ENCODE measurements at places on chromosomes 16 and 17. TPM values are rescaled to one million over a fixed set of nuclear protein-coding genes. Genes with fewer than 3 reads are reported as not detected.

DNA sequence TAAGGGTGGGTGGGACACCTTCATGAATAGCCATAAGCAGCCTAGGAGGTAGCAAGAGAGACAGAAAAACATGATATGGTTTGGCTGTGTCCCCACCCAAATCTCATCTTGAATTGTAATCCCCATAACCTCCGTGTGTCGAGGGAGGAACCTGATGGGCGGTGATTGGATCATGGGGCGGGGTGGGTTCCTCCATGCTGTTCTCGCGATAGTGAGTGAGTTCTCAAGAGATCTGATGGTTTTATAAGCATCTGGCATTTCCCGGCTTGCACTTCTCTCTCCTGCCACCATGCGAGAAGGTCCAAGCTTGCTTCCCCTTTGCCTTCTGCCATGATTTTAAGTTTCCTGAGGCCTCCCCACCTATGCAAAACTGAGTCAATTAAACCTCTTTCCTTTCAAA, 259.1 kb upstream of the ERCC4 start:
- no peaks in the 10 kb centered on the region for H3K27me3 ChIP-seq
- no peak overlapping the region for H3K4me3 ChIP-seq
- H3K27ac ChIP-seq = no peak overlapping the region
- no peak for DNase-seq
- H3K36me3 ChIP-seq = peaks cover 7% of the 10 kb centered on the region

GRCh38 chr16:7646821-7647500, 314.3 kb downstream of the RBFOX1 start:
- H3K27ac ChIP-seq = no peak overlapping the region
- no peak for DNase-seq
- H3K4me3 ChIP-seq = no peak overlapping the region
- no peaks in the 10 kb centered on the region for H3K4me1 ChIP-seq

DNA sequence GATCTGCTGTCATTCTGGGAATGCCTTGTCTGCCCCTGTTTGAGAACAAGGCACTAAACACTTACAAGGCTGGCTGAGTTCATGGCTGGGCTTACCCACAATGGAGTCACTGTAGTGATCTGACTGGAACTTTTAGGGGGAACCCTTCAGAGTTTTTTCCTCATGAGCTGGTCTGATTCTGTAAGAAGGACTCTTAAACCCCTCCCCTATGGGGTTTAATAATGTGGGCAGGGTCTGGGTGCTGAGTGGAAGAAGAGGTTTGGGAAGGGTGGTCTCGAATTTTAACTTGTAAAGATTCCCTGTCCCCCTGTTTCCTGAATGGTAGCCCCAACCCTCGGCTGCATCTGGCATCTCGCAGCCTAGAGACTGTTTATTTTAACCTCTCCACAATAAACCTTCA, 30.6 kb downstream of the OSBPL7 start:
- H3K4me1 ChIP-seq = no peaks in the 10 kb centered on the region
- no peak overlapping the region for H3K4me3 ChIP-seq
- no peaks in the 10 kb centered on the region for H3K36me3 ChIP-seq
- no peak overlapping the region for H3K27ac ChIP-seq
- H3K27me3 ChIP-seq = peaks cover 91% of the 10 kb centered on the region
- no peak for DNase-seq

DNA sequence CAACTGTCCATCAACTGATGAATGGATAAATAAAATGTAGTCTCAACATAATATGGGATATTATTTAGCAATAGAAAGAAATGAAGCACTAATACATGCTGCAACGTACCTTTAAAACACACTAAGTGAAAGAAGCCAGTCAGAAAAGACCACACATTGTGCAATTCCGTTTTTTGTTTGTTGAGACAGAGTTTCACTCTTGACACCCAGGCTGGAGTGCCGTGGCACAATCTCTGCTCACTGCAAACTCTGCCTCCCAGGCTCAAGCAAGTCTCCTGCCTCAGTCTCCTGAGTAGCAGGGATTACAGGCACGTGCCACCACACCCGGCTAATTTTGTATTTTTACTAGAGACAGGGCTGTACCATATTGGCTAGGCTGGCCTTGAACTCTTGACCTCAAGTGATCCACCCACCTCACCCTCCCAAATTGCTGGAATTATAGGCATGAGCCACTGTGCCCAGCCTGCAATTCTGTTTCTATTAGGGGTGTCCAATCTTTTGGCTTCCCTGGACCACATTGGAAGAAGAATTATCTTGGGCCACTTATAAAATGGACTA, 40.1 kb downstream of the SCNN1B start:
- no peaks in the 10 kb centered on the region for H3K4me1 ChIP-seq
- no peak overlapping the region for H3K4me3 ChIP-seq
- H3K36me3 ChIP-seq = no peaks in the 10 kb centered on the region
- H3K27me3 ChIP-seq = no peaks in the 10 kb centered on the region
- peak; percentile 54 for DNase-seq

- H3K4me1 ChIP-seq = peaks cover 42% of the 10 kb centered on the region
- peaks cover 32% of the 10 kb centered on the region for H3K36me3 ChIP-seq
- H3K27ac ChIP-seq = peak overlapping the region; percentile 55
- H3K27me3 ChIP-seq = no peaks in the 10 kb centered on the region
- DNase-seq = peak; percentile 29
Observed at GRCh38 chr17:64202683-64203344, 60.2 kb downstream of the TEX2 start.

DNA sequence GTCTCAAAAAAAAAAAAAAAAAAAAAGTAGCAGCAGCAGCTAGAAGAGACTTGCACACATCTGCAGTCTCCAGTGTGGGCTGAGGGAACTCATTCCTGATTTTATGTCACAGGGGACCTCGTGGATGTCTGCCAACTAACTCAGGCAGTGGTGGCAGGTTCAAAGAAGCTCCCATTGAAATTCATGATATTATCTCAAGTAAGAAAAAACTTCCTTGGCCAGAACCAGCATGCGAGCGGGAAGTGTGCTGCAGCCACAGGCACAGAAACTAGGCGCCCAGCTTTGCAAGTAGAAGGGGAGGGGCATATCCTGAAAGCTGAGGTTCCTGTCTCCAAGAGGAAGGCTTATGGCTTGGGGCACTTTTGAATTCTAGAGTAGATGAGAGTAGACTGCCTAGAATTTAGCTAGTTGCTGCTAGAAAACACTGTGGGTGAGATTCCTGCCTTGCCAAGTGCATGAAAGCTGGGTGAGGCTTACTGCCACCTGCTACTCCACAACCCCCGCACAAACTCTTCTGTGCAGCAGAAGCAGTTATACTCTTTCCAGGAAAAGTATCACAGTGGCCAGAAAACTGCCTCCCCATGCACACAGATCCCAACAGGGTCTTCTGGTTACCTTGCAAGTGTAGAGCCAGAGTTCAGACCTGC, 603.8 kb upstream of the CA10 start:
- H3K4me3 ChIP-seq = no peak overlapping the region
- H3K4me1 ChIP-seq = no peaks in the 10 kb centered on the region
- no peak for DNase-seq
- peaks cover 46% of the 10 kb centered on the region for H3K27me3 ChIP-seq
- peaks cover 6% of the 10 kb centered on the region for H3K36me3 ChIP-seq

- peaks cover 5% of the 10 kb centered on the region for H3K4me1 ChIP-seq
- H3K27me3 ChIP-seq = no peaks in the 10 kb centered on the region
- DNase-seq = peak; percentile 80
- peak within 1 kb of the TSS; percentile 72 for H3K4me3 ChIP-seq
Observed at GRCh38 chr16:30984669-30985400, at the start of gene HSD3B7. HSD3B7 (plus strand) TSS chr16:30985207; CDS start chr16:30985659, 452 bp downstream.

The GAS7 gene
- total RNA-seq = not detected

The RDM1 gene
- total RNA-seq = 0.44 TPM

The TP53TG3E gene
- not detected for total RNA-seq

All from MCF 10A (cell line).